ENCODE measurements at places on chromosomes 16 and 17.

DNA sequence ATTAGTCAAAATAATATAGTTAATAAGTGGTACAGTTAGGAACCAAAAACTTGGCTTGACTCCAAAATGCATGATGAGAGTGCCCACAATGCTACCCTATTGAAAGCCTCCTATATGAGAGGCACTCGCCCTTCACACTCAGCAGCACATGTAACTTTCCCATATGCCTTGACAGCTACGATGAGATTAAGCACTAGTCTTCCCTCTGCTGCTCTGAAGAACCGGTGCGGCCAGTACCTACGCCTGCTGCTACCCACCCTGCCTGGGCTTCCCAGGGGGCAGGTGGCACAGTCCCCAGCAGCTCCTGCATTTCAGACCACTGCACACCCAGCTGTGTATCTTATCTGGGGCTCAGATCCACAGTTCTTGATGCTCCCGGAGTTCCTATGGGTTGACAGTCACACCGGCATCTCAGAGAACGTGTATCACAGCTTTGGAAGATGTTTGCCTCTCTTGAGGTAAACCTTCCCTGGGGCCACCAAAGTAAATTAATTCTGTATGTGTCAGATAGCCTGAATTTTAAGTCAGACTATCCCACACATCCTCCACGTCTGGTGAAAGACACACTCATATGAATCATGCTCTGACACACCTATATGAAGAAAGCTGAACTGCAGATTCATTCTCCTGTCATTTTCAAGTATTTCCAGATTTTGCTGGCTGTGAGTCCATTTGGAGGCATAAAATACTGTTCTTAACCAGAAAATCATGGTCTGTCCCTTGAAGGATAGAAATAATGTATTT, 77.8 kb downstream of the MYH10 start:
- DNase-seq: no peak

- DNase-seq: no peak
These were observed 9.6 kb upstream of the ZFHX3 start for GRCh38 chr16:73057291-73058210.

DNA sequence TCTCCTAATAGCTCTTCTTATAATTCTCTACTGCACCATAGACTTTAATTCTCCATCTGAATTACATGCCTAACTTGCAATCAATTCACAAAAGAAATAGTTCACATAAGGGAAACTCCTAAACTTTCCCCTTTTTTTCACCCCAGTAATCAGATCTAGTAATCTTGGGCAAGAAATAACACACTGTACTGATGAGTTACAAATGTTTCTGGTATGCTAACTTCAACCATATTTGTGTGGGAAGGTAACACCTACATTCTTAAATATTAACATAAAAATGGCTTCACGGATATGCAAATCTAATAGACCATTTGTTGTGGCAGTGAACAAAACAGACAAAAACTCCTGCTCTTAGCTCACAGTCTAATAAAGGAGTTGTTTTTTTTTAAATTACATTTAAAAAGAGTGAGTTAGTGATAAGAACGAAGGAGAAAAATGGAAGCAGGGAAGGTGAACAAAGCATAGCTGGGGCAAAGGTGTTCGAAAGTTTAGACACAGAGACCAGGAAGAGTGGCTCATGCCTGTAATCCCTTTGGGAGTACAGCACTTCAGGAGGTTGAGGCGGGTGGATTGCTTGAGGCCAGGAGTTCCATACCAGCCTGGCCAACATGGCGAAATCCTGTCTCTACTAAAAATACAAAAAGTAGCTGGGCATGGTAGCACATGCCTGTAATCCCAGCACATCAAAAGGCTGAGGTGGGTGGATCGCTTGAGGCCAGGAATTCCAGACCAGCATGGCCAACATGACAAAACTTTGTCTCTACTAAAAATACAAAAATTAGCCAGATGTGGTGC, 34.8 kb downstream of the CMTM3 start:
- DNase-seq: no peak

- no peak for DNase-seq
These were observed 181.2 kb upstream of the AXIN2 start for GRCh38 chr17:65742403-65743307.

- DNase-seq: no peak
These were observed 937.7 kb downstream of the CDH11 start for GRCh38 chr16:64184156-64184555.

DNA sequence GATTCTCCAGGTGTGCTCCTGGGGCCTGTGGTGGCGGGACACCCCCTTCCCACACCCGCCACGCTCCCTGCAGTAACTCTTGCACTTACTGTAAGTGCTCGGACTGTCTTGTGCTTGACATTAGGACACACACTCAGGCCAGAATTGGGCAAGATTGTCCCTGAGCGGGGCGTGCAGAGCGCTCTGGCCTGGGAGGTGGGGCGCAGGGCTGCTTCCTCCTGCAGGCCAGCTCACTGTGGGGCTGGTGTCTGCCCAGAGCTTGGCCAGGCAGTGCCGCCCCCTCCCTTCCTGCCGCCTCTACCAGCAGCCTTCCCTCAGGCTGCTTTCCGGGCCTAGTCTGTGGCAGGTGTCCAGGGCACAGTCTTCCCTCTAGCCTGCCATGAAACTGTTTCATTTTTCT, 6.1 kb upstream of the ATP6V0C start:
- no peak for DNase-seq

GRCh38 chr17:28279411-28279810, 39.6 kb upstream of the TMEM97 start:
- no peak for DNase-seq

- no peak for DNase-seq
These were observed 301.4 kb downstream of the CA10 start for GRCh38 chr17:51857052-51857597.

- no peak for DNase-seq
These were observed 203.9 kb upstream of the HS3ST4 start for GRCh38 chr16:25487888-25488287.

GRCh38 chr17:48453447-48453846, 23.4 kb upstream of the SKAP1 start:
- DNase-seq: no peak

DNA sequence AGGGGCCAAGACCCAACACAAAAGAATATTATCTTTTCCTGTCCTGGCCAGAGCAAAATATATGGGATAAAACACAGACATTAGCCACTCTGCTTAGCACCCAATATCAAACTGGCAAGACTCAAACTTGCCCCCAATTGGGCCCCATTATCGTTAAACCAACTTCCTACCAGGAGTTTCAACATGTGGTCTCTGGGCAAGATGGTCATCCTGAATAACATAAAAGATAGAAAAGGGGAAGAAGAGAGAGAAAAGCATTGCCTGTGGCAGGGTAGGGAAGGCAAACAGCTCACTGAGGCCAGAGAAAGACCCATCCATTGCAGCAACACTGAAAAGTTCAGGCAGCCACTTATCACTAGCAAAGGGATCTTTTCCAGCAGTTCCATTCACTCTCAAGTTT, 502.1 kb downstream of the KIF2B start:
- DNase-seq: no peak

DNA sequence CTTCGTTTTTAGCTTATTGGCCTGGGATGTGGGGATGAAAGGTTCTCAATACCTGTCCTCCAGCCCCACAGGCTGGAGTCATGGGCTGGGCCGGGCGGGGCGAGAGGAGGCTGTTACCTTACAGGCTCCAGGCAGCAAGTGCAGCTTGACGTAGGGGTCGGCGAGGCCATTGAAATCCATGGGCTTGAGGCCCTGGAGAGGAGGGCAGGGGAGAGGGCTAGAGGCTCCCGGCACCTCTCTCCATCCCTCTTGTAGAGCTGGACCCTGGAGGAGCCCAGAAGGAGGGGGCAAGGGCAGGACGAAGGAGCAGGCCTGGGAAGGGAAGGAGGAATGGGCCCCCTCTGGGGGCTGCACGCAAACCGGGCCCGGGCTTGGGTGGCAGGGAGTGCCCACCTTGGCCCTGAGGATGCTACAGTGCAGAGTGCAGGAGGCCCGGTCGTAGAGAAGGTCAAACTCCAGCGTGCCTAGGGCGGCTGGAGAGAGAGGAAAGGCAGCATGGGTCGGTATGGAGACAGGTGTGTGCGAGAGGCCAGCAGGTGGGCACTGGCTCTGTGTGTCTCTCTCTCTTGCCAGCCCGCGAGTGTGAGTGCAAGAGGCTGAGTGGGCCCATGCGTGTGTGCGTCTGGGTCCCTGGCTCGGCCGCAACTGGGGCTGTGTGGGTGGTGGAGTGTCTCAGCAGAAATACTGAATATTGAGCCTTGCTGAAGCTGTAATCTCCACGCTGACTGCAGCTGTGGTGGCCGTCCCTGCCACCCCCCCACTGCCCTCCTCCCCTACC, 1.6 kb downstream of the DOC2A start:
- no peak for DNase-seq

DNA sequence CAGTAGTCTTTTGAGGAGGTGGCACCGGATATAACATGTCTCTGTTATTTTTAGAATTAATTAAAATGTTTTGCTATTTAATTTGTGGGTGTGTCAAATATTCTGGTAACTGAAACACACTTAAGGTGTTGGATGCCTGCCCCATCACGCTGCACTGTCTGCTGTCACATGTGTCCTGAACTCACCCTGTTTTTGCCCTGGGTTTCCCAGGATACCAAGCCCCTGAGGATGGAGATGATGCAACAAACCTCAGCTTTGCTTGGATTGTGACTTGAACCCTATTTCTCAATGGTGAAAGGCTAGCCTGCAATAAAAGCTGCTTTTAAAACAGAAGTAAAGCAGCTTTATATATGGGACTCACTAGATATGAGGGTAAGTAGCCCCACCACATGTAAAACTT, 11.5 kb upstream of the DUSP14 start:
- DNase-seq: no peak

- no peak for DNase-seq
These were observed 375.9 kb downstream of the CDH13 start for GRCh38 chr16:83002351-83003334.

DNA sequence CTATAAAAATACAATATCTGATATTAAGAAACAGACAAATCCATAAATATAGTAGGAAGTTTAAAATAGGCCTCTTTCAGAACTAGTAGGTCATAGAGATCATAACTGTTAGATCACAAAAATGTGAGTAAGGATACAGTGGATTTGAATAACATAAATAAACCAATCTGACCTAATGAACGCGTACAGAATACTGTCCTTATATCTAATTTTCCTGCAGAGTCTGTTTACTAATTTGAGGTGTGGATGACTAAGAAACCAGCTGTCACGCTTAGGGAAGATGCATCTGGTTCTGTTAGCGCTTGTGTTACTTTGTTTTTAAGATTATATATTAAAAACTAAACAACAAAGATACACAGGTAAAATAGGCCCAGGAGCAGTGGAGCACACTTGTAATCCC, 14.8 kb downstream of the CPD start:
- no peak for DNase-seq

GRCh38 chr16:2779978-2780898, 3.2 kb upstream of the ELOB start:
- DNase-seq: no peak

GRCh38 chr16:55078699-55079410, 148.2 kb downstream of the IRX5 start:
- no peak for DNase-seq

DNA sequence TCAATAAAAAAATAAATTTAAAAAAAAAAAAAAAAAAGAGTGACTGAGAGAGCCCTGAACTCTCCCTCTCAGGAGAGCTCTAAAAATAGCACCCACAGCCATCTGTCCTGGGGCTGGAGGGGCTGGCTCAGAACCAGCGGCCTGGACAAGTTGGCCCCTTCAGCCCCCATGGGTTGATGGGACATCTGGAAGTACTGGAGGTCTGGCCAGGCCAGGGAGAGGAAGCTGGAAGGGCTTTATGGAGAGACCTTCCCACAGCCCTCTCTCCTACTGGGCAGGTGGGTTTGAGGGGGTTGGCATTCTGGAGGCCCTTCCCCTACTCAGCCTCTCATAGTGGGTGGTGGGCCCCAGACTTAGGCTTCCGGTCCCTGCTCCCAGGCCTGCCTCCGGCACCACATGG, 93.7 kb upstream of the TMEM97 start:
- no peak for DNase-seq

- no peak for DNase-seq
These were observed 4.0 kb upstream of the CMTM3 start for GRCh38 chr16:66600477-66600876.

DNA sequence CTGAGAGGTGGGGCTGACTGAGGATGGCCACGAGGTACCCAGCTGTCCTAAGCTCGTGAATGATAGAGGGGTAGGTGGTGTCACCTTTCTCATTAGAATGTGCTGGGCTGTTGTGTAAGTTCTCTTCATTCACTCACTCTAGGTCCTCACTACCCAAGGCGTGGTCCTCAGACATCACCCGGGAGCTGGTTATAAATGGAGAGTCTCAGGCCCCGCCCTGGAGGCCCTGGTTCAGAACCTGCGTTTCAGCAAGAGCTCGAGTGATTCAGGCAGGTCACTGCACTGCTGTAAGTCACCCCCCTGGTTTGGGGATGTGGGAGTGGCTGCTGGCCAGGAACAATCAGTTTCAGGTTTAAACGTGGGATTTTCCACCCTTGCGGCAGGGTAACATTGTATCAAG, 139.8 kb downstream of the FOXL1 start:
- DNase-seq: no peak

DNA sequence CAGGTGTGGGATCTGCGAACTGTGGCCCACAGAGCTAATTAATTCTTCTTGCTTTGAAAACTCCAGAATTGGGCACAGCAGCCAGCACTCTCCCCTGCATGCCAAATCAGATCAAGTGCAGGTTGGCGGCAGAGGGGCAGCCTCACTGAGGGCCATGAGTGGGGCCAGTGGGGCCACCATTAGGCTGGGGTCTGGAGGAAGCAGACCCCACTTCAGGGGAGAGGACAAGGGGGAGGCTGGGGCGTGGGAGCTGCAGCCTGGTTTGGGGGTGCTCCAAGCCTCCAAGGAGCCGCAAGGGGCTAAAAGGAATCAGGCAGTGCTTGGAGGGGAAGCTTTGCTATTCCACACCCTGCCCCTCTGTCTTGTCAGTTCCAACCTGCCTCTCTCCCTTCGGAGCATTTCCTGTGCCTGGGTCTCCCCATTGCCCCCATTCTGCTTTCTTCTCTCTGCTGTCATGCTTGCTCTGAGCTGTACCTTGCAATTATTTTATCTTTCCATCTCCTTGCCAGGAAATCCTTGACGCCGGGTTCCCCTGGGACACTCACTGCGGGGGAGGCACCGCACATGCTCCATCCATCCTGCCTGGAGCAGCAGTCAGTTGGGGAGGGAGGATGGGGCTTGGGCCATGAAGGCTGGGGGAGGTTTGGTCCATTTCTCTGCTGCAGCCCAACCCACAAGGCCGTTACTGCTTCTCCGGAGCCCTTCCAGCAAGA, 3.3 kb upstream of the ABCC3 start:
- DNase-seq: no peak

DNA sequence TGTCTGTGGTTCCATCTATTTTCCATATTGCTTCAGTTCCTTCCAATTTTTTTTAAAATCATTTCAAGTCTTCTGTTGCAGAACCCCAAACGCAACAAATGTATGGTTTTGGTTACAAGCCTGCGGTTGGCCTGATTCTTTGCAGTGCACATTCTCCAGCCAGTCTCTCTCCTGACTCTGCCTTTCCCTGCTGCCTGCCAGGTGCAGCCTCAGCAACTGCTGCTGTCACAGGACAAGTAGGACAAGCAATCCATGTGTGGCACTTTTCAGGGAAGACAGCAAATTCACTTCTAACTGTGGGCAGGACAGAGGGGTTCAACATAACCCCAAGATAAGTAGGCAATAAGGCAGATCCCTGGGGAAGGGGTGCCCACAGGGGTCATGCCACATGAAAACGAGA, 24.2 kb downstream of the EMP2 start:
- no peak for DNase-seq
